ENCODE measurements at places on chromosomes 12 and 14. TPM values are rescaled to one million over a fixed set of nuclear protein-coding genes. Genes with fewer than 3 reads are reported as not detected.

- DNase-seq = no peak
These were observed 213.5 kb upstream of the KRR1 start for GRCh38 chr12:75724928-75725312.

DNA sequence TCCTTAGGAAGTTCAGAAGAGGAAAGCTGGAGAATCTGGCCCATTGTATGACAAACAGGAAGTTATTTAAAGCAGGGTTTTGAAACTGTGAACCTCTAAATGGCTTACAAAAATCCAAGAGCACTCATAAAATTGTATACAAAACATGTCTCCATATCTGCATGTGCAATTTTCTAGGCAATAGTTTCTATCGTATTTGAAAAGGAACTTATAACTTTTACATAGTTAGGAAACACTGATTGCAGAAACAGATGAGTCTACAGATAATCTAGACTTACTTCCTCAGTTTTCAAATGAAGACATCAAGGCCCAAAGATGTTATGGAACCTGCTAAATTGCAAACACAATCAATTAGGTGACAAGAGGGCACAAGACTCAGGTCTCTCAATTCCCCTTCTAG is 53.3 kb upstream of the ETV6 start:
- no peak for DNase-seq

- no peak for DNase-seq
These were observed 8.7 kb downstream of the RHOJ start for GRCh38 chr14:63212776-63213500.

- DNase-seq = no peak
These were observed 26.6 kb upstream of the KLRB1 start for GRCh38 chr12:9634177-9634803.

- DNase-seq = no peak
These were observed 12.3 kb downstream of the KCTD10 start for GRCh38 chr12:109464642-109465351.

DNA sequence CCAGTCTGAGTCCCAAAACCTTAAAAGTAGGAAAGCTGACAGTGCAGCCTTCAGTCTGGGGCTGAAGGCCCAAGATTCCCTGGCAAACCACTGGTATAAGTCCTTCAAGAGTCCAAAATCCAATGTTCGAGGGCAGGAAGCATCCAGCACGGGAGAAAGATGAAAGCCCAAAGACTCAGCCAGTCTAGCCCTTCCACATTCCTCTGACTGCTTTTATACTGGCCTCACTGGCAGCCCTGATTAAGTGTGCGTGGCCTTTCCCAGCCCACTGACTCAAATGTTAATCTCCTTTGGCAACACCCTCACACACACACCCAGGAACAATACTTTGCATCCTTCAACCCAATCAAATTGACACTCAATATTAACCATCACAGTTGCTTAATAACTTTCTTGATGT is 372.1 kb upstream of the CCDC196 start:
- DNase-seq = no peak

DNA sequence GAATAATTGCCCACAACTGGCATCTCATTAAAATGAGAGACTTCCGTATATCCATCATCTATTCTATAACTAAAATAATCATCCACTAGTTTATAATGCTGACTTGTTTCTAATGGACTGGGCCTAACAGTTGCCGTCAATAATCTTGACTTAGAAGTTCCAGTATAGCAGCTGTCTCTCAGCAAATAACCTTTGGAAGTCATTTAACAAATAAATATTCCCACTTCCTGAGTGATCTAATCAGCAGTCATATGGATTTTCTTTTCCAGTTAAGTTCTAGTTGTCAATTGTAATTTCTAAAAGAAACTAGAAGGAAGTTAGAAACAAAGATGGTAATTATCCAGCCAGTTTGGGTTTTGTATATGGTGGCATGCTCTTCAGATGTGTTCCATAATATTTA is 177.8 kb downstream of the GXYLT1 start:
- DNase-seq = no peak

DNA sequence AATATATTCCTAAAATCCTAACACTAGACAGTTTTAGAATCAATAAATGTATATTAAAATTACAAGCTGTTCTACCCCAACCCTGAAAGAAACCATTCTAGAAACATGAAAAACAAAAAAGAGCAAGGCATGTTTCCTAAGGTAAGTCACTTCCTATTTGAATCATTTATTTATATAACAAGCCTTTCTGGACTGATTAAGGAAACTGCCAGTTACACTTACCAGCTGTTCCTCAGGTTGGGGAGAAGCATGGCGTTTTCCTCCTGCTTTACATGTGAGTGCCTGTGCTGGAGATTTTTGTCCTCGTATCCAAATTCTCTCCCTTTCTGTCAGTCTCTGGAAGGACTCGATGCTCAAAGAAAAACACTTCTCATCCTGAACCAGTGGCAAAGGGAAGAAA is 183.3 kb downstream of the EFCAB11 start:
- DNase-seq = no peak

The NUP107 gene
- total RNA-seq = 23.1 TPM

The RPL10L gene
- total RNA-seq = not detected

The PRH2 gene
- not detected for total RNA-seq

The RNASE3 gene
- not detected for total RNA-seq

The RBM19 gene
- 15.7 TPM for total RNA-seq

The SCNN1A gene
- 0.46 TPM for total RNA-seq

Data from cardiac septum (tissue), 1 donor.